ENCODE measurements at places on chromosomes 7 and 10.
A peak's percentile ranks its signal among the peaks of the same experiment; 100 is the strongest.

- DNase-seq, result no peak
These were observed 4.5 kb downstream of the TSPAN13 start for GRCh38 chr7:16758036-16758435.

GRCh38 chr10:130481076-130481930 lies 345.1 kb downstream of the GLRX3 start:
- DNase-seq, result no peak

GRCh38 chr7:50838675-50839377 lies 56.1 kb upstream of the GRB10 start:
- DNase-seq, result no peak

GRCh38 chr7:76244781-76245391 lies 43.2 kb downstream of the SRRM3 start:
- no peak for DNase-seq

- no peak for DNase-seq
These were observed 7.8 kb upstream of the MRPS24 start for GRCh38 chr7:43876976-43877745.

DNA sequence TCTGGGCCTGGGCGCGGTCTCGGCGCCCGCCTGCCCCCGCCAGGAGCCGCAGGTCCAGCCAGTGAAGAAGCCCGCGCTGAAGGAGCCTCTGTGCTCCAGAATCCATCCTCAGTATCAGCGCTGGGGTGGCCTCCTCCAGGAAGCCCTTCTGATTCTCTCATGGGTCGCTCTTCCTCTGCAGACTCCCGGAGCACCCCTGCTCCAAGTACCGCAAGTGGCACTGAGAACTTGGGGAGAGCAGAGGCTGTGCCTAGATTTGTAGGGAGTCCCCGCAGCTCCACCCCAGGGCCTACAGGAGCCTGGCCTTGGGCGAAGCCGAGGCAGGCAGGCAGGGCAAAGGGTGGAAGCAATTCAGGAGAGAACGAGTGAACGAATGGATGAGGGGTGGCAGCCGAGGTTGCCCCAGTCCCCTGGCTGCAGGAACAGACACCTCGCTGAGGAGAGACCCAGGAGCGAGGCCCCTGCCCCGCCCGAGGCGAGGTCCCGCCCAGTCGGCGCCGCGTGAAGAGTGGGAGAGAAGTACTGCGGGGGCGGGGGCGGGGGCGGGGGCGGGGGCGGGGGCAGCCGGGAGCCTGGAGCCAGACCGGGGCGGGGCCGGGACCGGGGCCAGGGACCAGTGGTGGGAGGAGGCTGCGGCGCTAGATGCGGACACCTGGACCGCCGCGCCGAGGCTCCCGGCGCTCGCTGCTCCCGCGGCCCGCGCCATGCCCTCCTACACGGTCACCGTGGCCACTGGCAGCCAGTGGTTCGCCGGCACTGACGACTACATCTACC lies at the start of gene ALOX5:
Gene ALOX5 (plus strand): TSS at position 641 of the 774 bp plus-strand sequence. CDS start 64 bp downstream, at position 705.
- DNase-seq, result no peak

DNA sequence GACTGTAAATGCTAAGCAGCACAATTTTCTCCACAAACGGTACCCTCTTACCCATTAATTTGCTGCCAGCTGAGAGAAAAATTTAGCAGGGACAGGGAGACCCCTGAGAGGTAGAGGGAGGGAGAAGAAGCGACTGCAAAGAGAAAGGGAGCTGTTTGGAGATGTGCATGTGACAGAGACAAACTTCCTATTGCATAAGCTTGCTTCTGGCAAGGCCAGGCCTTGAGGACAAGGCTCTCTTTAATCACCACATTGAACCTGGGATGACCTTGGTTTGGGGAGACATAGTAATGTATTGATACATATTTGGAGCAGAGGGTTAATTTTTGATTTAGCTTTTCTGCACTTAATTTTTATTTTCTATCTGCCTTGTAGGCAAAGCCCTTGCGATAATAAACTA lies 31.1 kb upstream of the HIBADH start:
- peak; percentile 27 for DNase-seq

GRCh38 chr7:17554341-17555015 lies 256.0 kb downstream of the AHR start:
- DNase-seq, result no peak

- DNase-seq, result peak; percentile 79
These were observed 21.4 kb upstream of the RSBN1L start for GRCh38 chr7:77674878-77675277.

GRCh38 chr7:19080093-19080492 lies 37.3 kb downstream of the TWIST1 start:
- no peak for DNase-seq

DNA sequence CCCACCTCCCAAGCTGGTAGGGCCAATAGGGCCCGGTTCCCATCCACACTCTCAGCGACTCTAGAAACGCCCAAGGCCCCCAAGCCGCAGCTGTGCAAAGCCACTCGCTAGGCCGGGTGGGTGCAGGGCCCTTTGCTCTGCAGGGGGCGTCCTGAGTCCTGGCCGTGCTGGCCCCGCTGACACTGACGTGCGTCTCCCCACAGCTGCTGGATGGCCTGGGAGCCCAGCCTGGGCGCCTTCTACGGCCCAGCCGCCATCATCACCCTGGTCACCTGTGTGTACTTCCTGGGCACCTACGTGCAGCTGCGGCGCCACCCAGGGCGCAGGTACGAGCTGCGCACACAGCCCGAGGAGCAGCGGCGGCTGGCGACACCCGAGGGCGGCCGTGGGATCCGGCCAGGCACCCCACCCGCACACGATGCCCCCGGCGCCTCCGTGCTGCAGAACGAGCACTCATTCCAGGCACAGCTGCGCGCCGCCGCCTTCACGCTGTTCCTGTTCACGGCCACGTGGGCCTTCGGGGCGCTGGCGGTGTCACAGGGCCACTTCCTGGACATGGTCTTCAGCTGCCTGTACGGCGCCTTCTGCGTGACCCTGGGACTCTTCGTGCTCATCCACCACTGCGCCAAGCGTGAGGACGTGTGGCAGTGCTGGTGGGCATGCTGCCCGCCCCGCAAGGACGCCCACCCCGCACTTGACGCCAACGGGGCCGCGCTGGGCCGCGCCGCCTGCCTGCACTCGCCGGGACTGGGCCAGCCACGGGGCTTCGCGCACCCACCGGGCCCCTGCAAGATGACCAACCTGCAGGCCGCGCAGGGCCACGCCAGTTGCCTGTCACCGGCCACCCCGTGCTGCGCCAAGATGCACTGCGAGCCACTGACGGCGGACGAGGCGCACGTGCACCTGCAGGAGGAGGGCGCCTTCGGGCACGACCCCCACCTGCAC lies 31.6 kb upstream of the KNDC1 start:
- no peak for DNase-seq

GRCh38 chr10:114245121-114245791 lies 6.2 kb downstream of the VWA2 start:
- no peak for DNase-seq

GRCh38 chr10:50362547-50363125 lies 111.3 kb upstream of the ASAH2 start:
- no peak for DNase-seq

DNA sequence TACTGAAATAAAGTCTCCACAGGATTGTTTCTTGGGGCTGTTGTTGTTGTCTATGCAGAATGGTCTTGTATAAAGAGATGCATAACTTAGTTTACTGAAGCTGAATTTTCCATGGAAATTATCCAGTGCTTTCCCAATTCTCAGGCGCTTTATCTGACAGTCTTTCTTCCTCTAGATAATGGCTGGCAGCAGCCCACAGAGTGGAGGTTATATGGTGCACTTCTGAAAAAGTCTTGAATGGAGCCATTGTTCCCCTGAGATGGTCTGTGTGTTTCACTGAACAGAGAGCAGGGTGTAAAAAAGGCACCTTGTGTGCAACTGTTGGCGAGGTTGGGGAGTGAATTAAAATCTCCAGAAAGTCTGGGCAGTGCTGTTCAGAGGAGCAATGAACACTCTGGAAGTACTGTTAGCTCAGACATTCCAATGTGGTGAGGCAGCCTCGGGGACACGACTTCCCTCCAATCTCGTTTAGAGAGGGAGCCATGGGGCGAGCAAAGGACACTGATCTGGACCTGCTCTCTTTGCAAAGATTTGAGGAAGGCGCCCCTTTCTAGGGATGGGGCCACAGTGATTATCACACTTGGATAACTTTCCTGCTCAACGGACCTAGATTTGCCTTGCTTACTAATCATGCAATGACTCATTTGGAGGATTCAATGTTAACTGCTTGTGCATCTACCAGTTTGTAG lies 2.0 kb upstream of the PLCE1 start:
- peak; percentile 40 for DNase-seq
